Sigmoid colon (tissue), 7 donors: ENCODE measurements at places on chromosomes 12 and 14. TPM values are rescaled to one million over a fixed set of nuclear protein-coding genes. Genes with fewer than 3 reads are reported as not detected.

Gene MYO1A
- total RNA-seq: 0.71 TPM

Gene KRT79
- total RNA-seq: not detected

Gene PZP
- total RNA-seq: not detected

Gene KRT82
- total RNA-seq: not detected

Gene CREBL2
- total RNA-seq: 35.0 TPM

Gene CLEC4A
- 0.49 TPM for total RNA-seq

Gene TRIM9
- total RNA-seq: 21.0 TPM

Gene GYS2
- total RNA-seq: 0.27 TPM

- DNase-seq: no peak
Measured at GRCh38 chr12:131221957-131222328, 268.2 kb downstream of the ADGRD1 start.

DNA sequence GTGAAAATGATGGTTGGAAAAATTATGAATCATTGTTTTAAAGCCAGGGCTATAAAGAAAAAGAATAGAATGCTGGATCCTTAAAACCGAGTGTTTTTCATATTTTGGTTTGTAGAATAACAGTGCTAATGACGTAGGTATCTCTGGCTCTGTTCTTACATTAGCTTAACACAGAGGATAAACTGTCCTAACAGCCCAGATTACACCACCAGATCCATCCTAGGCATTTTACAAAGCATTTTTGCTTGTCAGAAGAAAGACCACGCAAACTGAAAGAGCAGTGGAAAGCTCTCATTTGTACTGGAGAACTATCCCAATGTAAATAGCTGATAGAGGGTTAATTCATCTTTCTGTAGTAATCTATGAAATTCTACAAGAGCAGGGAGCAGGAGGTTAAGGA, 13.6 kb downstream of the IFT81 start:
- DNase-seq: no peak

GRCh38 chr14:68486809-68487208, 306.1 kb downstream of the ZFP36L1 start:
- DNase-seq: no peak

DNA sequence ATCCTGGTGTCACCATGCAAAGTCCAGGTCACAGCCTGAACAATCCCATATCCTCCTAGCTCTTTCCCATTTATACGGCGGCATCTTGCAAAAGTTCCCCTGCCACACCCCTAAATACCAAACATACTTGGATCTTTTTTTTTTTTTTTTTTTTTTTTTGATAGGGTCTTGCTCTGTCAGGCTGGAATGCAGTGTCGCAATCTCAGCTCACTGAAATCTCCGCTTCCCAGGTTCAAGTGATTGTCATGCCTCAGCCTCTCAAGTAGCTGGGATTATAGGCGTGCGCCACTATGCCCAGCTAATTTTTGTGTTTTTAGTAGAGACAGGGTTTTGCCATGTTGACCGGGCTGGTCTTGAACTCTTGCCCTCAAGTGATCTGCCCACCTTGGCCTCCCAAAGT, 451.3 kb downstream of the GLT1D1 start:
- DNase-seq: no peak

DNA sequence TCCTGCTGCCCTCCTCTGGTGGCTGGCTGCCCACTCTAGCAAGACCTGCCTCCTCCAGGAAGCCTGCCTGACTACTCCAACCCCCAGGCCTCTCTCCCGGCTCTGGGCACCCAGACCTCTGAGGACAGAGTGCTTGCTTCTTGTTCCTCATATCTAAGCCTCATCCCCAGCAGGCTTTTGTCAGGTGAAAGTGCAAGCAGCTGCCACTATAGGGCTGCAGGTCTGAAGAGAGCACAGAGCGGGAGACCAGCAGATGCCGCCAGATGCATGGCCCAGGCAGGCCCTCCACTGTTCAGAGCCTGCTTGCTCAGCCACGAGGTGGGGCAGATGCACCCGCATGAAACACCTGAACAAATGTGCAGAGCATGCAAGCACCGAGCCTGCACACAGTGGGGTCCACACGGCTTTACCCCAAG, 73.0 kb downstream of the SERPINA3 start:
- peak; percentile 48 for DNase-seq

GRCh38 chr12:122081083-122081696, 2.6 kb downstream of the MLXIP start:
- no peak for DNase-seq

- DNase-seq: no peak
Measured at GRCh38 chr14:24430682-24431568, 1.2 kb downstream of the KHNYN start.

DNA sequence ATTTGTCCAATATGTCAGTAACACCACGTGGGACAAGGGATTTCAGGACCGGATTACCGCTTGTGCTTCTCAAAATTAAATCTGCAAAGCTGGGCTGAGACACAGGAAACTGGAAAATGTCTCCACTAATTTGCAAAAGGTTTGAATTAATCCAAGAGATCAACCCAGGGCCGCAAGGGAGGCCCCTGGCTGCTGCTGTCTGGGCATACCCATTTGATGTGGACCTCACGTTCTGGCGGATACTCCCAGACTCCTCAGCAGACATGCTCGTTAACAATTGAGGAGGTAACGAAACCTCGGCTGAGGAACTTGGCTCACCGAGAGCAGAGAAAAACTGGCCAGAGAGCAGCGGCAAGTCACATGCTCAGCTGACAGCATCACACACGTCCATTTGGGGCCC, 180.6 kb downstream of the SLC15A4 start:
- DNase-seq: no peak

DNA sequence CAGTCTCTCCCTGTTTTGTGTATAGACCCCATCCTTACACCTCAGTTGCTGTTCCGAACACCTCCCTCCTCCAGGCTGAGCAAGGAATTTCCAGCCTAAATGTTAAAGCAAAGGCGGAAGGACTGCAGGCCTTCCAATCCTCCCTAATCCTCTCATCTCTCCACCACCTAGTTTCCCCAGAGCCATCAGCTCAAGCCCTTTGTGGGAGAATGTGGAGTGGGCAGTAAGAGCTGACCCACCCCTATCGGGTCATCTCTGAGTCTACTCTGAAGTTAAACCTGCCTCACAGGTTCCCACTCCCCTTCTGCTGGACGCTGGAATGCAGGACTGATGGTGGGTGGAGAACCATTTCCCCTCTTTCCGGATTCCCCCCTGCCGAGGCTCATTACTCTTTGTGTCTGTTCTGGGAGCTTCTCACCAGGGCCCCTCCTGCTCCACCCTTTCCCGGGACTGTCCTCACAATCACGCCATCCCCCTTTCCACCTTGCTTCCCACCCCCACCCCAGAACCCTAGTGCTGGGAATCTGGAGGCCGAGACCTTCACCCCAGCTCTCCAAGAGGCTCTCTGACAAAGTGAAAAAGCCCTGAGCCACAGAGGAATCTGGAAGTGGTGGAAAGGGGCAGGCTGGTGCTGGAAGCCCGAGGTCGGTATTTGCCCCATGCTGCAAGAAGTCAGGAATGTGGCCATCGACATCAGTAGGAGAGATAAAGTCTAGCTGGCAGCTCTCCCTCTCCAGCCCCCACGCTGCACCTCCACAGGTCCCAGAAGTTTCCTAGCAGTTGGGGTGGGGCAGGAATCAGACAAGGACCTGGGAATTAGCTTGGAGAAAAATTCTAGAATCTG, 3.3 kb upstream of the KRT18 start:
- DNase-seq: no peak

GRCh38 chr14:67738740-67739504, 37.2 kb downstream of the RDH12 start:
- peak; percentile 89 for DNase-seq

- no peak for DNase-seq
Measured at GRCh38 chr12:110284597-110284996, 3.5 kb downstream of the ATP2A2 start.

DNA sequence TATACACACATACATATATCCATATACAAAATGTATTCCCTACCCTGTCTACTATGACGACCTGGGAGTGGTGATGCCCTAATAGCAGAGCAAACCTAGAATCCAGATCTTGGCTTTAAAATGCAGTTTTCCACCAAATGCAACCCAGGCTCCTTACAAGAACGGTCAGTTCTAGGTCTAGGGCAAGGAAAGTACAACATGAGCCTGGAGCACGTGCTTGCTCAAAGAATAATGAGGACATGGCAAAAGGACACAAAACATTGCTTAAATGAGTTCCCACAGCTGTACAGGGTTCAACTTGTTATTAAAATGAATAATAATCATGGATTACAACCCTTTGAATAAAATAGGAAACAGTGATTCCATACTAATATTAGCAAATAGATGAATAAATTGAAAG, 94.7 kb downstream of the TMCC3 start:
- no peak for DNase-seq

- no peak for DNase-seq
Measured at GRCh38 chr14:77985211-77985615, 185.0 kb upstream of the NRXN3 start.

DNA sequence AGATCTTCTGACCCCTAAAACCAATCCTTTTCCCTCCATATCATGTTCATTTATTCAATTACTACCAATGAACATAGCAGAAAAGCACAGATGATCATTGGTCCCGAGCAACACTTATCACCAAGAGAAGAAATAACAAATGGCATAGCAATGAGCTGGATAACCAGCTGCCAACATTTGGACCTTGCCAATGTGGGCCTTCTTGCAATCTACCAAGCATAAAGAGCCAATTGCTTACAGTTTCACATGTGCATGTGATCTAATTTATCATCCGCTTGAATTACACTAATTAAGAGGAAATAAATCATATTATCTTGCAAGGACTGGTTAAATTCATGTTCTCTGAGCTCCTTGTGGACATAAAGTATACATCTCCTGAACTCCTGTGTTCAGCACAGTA, 134.8 kb upstream of the HMGA2 start:
- no peak for DNase-seq

- DNase-seq: no peak
Measured at GRCh38 chr12:51062631-51063397, 14.7 kb downstream of the LETMD1 start.

DNA sequence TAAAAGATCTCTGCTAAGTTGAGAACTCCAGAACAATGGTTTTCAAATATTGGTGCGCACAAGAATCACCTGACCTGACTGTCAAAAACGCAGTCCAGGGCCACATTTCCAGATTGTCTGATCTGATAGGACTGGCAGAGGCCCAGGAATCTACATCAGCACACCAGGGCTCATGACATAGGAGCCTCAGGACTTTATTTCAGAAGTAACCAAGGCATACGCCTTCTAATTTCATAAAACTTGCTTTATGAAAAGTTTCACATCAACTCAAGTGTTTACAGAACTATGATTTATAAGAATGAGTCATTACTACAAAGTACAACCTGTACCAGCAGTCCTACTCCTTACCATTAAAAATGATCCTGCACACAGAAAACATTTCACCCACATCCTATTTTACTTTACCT, 47.7 kb upstream of the PTPRO start:
- DNase-seq: peak; percentile 82

DNA sequence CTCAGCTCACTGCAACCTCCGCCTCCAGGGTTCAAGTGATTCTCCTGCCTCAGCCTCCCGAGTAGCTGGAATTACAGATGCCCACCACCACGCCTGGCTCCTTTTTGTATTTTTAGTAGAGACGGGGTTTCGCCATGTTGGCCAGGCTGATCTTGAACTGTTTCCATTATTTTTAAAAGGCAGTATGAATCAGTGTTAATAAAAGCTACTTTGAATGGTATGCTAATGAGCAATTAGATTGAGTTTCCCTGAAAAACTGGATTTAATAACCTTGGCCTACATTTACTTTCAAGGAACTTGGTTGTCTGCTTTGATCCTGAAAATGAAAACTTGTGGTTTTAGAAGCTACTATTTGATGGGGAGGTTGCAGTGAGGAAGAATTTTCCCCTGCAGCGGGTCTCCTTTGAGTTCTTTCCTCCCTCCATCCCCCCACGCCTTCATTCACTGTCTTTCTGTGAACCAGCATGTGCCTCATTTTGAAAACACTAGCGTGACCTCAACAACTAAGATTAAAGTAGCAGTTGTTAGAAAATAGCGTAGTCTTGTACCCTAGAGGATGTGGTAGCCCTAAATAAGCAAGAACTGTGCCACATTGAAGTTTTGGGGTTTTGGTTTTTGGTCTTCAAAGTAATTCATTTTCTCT, 17.8 kb upstream of the RPS6KA5 start:
- no peak for DNase-seq

DNA sequence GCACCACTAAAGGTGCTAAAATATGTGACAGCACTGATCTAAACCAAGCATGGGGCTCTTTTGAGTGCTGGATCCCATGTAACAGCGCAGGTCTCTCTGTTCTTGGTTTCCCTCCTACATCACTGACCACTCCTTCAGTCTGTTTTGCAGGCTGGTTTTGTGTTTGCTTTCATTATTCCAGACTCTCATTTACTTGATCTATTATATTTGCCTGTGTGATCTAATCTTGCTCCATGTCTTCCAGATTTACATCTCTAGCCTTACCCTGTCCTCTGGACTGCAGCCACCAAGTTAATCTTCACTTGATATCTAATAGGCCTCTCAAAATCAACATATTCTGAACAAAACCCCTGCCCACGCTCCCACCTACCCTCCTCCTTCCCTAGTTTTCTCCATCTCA, 8.6 kb downstream of the GLIPR1 start:
- DNase-seq: no peak

GRCh38 chr14:34365309-34365915, 96.6 kb downstream of the SPTSSA start:
- DNase-seq: no peak

- no peak for DNase-seq
Measured at GRCh38 chr12:42484996-42485395, 104.5 kb downstream of the PRICKLE1 start.

DNA sequence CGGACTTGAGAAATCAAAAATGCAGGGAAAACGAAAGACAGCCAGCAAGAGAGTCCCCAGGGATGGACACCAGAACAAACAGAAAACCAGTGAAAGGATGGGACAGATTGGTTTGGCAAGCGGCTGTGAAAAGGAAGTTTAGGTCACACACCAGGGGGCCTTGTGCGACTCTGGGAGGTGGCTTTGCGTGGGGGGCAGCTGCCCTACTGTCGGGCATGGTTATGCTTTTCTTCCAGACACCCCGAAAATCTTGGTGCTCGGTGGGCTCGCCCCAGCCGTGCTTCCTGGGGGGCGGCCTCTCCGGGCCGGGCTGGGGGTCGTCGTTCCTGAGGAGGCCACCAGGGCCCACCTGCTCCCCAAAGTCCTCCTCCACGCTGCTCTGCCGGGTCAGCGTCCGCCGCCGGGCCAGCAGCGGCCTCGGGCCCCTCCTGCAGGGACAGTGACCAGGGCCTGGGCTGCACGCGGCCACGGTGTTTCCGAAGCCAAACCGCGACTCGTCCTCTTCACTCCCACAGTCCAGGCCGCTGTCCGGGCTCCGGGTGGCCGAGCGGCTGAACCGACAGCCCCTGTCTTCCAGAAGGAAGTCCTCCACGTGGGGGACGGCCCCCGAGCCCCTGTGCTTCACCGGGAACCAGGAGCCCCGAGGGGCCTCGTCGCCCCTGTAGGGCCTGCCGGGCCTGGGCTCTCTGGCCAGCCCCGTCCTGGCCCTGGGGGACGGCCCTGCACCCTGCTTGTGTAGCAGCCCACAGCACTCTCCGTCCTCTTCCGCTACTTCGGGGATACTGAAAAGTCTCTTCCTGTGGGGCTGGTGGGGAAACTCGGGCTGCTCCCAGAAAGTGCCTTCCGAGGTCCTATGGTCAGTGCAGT, 86.5 kb downstream of the PIWIL1 start:
- no peak for DNase-seq

GRCh38 chr12:59603754-59604153, 7.9 kb downstream of the SLC16A7 start:
- DNase-seq: no peak
